MM.1S (cell line): ENCODE measurements at places on chromosomes 7 and 10.

GRCh38 chr10:22733992-22734391 is 19.6 kb upstream of the PIP4K2A start:
- no peak for DNase-seq

DNA sequence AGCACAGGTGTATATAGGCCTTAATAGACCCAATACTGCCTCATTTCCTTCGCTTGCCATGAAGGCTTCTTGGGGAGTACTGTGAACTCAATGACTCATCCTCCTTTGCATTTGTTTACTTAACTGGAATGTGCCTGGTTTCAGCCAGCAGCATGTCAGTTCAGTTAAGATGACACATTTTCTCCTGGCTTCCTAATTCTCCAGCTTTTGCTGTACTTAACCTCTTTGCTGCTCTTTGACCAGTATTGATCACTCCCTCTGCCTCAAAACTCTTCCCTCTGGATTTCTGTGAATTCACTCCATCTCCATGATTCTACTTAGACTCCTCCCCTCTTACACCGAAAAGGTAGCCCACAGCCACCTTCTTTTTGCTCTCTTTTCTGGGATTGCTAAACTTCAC is 135.7 kb downstream of the MAGI2 start:
- DNase-seq: no peak

DNA sequence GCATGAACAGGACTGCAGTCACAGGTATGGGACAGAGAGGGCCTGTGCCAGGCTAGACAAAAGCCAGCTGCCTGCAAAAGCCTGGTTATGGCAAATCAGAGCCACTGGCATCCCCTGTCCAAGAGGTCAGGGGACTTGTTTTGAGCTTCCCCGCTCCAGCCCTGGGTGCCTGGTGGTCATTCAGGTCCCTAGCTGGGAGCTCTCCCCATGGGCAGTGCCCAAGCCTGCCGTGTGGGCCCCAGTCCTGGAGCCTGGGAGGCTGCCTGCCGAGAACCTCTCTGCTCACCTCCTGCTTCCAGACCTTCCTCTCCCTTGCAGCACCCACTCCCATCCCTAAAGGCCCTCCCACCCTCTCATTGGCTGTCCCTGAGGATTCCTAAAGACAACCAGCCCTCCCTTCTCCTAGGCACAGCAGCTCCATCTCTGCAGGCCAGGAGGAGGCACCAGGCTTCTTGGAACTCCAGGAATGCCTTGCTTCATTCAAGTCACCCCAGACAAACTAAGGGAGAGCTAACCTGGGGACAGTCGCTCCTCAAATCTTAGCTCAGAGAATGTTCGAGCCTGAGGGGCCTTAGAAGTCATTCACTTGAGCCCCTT is 150.6 kb downstream of the C10orf105 start:
- no peak for DNase-seq

- no peak for DNase-seq
These were observed 168.4 kb downstream of the CACNB2 start for GRCh38 chr10:18308600-18308999.

DNA sequence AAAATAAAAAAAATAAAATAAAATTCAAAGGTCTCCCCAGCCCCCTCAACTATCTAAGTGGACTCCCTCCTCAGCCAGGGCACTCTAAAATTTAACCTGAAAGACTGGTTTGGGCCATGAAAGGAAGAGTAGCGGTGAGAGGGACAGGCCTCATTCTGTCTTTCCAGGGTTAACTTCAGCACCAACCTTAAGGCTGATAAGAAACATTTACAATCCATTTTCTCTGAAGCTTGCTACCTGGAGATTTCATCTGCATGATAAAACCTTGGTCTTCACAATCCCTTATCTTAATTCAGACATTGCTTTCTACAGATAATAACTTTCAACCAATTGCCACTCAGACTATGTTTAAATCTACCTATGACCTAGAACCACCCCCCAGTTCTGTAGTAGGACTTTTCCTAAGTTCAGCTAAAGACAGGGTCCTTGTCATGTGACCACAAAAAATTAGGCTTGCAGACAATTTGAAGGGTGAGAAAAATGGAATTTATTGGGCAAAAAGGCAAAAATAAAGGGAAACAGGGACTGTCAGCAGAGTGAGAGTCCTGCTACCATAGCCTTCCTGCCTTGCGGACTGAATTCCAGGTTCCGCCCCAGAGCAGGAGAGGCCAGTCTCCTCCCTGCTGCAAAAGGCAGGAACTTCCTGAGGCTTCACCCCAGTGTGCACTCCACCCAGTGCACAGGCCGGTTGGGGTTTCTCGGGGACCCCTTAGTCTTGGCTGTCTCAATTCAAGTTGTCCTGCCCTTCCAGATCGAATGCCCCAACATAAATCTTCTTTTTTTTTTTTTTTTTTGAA is 26.0 kb downstream of the AGK start:
- no peak for DNase-seq

DNA sequence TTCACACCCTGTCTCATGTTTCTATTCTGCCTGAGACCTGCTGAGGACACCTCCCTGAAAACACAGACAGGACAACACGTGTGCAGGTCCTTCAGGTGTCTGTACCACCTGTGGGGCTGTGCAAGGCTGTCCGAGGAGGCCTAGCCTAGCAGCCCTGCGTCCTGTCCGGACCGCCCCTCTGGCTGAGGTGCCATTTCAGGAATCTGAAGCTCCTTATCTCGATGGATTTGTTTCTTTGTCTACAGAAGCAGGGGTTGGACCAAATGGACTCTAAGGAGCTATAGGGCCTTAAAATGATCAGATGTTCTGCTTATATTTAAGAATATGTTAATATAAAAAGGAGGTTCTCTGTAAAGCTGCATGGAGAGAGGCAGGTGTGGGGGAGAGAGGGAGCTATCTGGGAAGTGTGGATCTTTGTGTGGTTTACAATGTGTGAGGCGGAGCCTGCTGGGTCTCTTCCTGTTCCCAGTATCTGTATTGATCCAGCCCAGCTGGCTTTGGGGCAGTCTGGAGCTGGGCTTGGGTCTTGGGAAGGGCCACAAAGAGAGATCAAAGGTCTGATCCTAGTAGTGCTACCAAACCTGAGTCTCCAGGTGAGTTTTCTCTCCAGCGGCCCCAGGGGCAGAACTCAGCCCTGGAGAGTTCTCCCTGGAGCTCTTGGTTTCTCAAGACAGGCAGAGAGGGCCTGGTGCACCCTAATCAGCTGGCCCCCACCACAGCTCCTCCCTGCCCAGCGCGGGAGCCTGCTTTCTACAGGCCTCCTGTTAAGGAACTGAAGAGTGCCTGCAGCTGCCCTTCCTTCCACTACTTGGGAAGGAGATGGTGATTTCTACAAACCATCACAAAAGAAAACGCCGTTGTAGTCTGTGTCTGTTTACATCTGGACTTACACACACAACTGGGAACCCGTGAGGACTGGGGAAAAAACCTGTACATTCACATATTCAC is 3.4 kb upstream of the MNX1 start:
- DNase-seq: peak; percentile 5

DNA sequence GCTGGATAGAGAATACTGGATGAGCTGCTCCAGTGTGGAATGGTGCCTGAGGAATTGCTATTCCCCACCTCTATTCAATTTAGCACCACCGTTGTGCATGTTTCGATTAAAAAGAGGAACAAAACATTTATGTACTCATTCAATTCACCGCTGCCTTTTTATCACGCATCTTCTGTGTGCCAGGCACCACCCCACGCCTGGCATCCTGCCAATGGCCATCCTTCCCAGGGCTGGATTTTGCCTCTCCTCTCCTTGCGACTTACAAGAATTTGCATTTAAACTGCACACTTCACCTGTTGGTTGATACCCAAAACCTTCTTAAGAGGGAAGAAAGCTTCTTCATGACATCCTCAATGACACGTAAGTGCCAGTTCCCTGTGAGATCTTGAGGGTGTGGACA is 110.2 kb upstream of the DPP6 start:
- DNase-seq: no peak

- no peak for DNase-seq
These were observed 206.7 kb upstream of the PTPRZ1 start for GRCh38 chr7:121666306-121666705.

DNA sequence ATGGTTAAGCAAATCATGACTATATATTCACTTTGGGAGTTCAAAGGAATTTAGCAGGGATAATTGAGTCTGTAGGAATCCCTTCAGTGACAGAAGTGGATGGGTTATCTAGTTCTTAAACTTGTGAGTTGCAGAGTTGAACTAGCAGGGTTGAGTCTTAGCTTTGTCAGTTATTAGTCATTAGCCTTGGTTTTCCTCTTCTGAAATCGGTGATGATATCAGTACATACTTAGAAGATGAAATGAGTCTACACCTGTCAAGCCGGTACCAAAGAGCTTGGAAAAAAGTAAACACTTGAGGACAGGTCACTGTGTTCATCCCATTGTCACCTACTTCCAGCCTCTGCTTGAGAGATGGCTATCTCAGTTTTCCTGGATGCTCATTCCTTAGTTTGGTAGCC is 73.5 kb downstream of the BUB3 start:
- no peak for DNase-seq

DNA sequence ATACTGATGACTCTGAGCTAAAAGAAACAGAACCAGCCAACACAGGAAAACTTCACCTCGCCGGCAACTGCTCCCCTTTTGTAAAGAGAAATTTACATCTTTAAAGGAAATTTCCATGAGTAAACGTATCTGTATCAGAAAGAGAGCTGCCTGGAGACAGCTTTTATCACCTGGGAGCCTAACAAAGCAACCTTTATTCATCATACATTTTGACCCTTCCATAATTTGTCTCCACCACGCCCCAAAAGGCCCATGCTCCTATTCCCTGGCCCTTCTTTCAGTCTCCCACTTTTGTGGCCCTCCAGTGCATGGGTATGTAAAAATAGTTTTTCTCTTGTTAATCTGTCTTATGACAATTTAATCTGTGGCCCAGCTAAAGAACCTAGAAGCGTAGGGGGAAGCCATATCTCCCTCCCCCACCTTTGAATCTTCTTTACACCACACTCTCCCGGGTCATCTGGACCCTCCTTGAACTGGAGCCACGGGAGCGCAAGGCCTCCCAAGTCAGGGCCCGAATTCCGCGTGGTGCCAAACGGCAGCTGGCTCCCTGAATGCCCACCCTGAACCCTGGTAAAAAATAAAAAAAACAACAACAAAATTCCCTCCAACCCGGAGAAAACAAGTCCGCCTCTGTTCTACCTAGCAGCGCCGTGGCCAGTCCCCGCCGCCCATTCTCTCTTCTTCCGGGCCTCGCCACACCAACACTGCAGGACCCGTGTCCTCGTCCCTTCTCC is 15.4 kb upstream of the FKBP9 start:
- no peak for DNase-seq

DNA sequence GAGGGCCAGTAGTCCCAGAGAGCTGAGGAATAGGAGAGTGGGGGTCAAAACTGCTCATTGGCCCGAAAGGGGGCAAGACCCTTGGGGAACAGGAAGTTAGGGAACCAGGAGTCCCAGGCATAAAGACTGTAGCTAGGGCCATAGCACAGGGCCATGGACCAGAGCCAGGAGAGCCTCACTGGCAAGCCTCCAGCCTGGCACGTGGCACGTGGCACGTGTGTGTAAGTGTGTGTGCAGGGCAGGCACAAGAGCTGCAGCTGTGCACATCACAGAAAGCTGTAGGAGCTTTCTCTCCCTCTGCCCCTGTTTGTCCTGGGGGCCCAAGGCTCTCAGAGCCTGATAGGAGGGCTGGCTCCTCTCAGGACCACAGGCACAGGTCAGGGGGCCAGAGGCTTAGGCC is 47.8 kb upstream of the SLF2 start:
- DNase-seq: no peak

- DNase-seq: no peak
These were observed 134.4 kb upstream of the UNC5B start for GRCh38 chr10:71077796-71078453.

DNA sequence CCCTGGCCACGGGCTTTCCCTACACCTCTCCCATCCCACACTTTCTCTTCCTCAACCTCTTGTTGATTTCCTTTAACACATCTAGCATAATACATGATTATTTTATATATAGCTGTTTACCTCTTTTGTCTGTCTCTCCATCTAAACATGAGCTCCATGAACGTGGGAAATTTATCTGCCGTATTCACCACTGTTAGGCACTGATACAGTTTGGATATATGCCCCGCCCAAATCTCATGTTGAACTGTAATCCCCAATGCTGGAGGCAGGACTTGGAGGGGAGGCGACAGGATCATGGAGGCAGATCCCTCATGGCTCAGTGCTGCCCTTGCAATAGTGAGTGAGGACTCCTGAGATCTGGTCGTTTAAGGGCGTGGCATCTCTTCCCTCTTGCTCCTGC is 5.7 kb downstream of the CYTH3 start:
- no peak for DNase-seq

DNA sequence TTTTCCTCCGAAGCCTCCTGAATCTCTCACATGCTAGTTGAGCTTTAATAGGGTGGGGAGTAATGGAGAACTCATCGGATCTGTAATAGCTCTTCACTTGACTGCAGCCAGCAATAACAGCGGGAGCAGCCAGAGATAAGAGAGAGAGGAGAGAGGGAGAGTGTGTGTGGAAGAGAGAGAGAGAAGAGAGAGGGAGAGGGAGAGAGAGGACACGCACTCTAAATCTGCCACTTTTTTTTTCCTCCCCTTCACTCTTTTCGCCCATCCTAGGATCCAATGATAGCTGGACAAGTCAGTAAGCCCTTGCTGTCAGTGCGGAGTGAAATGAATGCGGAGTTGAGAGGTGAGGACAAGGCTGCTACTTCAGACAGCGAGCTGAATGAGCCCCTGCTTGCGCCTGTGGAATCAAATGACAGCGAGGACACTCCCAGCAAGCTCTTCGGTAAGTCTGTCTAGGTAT is 107.9 kb downstream of the POU6F2 start:
- DNase-seq: no peak

GRCh38 chr10:124565565-124566221 is 104.1 kb downstream of the LHPP start:
- DNase-seq: no peak

- no peak for DNase-seq
These were observed 107.9 kb downstream of the AKR1D1 start for GRCh38 chr7:138184191-138184590.

GRCh38 chr10:78231939-78232338 is 198.3 kb downstream of the RPS24 start:
- DNase-seq: no peak

DNA sequence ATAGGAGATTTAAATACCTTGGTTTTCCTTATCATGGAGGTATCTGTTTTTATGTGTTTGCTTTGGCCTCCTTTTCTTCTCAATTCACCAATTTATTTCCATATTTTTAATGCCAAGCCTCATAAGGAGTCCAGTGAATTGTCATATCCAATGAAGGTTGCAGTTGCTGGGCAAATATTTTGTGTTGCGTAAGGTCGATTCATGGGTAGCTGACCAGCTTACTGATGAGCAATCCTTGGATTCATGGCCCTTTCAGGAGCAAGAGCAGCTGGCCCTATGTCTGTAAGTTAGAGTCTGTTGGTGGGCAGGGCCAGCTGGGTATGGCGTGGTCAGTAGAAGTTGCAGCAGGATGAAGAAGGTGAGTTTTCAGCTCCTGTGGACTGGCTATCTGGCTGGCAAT is 182.9 kb downstream of the PFKFB3 start:
- DNase-seq: no peak

- DNase-seq: no peak
These were observed 179.5 kb downstream of the REEP3 start for GRCh38 chr10:63700631-63701156.

DNA sequence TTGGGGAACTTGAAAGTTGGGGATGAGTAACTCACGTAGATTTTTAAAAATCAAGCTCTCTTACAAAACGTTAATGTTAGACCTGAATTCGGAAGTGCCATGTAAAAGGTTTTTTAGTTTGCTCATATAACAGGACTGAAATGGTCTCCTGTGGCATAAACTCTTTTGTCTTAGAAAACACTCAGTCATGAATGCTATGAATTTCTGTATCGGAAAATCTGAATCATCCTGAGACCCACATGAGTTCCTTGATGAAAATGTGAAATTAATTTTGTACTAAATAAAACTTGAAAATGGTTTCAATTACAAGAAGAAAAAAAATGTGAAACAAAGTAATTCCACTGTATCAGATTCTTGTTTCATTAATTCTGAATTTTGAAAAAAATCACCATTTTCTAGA is 134.8 kb upstream of the BMPER start:
- DNase-seq: no peak
